Testis (tissue), 5 donors: ENCODE measurements at places on chromosomes 1 and 21. TPM values are rescaled to one million over a fixed set of nuclear protein-coding genes. Genes with fewer than 3 reads are reported as not detected.

The AKT3 gene
- total RNA-seq, result 70.9 TPM

The CNR2 gene
- 0.06 TPM for total RNA-seq

DNA sequence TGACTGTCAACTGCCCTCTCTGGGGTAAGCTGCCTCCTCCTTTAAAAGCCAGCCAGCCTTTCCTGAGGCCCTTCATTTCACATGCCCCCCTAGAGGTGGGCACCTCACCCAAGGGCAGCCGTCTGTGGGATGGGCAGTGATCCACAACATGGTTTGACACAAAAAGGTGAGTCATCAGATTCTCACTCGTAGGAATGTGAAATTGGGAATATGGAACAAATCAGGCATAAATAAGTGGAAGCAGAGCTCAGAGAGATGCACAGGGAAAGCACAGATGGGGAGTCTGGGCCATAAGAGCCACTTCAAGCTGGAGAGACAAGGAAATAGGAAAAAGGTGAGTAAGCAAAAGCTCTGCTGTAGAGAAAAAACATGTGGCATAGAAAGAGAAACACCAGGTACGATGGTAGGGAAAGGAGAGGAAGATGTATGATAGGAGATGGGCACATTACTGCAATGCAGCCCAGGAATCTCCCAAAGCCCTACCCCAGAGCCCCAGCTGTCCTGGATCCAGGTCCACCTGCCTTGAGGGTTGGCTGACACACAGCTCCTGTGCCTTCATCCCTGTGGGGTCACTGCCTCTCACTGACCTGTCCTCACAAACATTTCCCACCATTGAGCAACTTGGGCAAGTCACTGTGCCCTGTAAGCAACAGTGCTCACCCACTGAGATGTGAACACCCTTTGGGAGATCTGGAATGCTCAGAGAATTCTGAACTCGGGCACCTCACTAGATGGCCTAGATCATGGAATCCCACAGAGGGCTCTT, 86.6 kb downstream of the ASTN1 start:
- no peaks in the 10 kb centered on the region for H3K36me3 ChIP-seq
- H3K27ac ChIP-seq, result no peak overlapping the region
- no peaks in the 10 kb centered on the region for H3K27me3 ChIP-seq
- no peak overlapping the region for H3K4me3 ChIP-seq

The AIRE gene
- 0.68 TPM for total RNA-seq

The RIPPLY3 gene
- 0.31 TPM for total RNA-seq

DNA sequence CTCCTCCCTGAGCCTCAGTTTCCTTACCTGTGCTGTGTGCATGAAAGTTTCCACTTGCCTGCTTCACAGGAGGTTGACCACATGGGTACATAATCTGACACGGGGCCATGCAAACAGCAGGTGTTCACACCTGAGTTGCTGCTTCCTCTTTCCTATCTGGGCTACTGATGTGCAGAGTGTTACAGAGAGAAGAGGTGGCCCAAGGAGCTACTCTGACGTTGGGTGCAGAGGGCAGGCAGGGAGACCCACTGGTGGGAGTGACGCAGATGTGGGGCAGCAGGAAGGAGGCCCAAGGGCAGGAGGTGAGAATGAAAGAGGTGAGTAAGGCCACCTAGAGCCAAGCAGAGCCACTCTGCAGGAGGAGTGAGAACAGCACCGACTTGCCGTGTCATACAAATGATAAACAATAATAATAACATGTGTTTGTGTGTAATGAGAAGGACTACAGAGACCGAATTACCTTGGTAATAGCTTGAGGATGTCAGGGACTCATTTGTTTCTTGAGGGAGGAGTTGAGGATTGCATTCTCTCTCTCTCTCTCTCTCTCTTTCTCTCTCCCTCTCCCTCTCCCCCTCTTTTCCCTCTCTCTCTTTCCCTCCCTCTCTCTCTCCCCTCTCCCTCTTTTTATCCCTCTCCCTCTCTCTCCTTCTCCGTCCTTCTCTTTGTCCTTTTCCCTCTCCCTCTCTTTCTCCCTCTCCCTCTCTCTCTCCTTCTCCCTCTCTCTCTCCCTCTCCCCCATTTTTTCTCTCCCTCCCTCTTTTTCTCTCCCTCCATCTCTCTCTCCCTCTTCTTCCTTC, 87.4 kb upstream of the IGSF21 start:
- DNase-seq, result no peak
- H3K4me3 ChIP-seq, result no peak overlapping the region
- H3K36me3 ChIP-seq, result no peaks in the 10 kb centered on the region
- H3K4me1 ChIP-seq, result no peaks in the 10 kb centered on the region
- H3K27me3 ChIP-seq, result no peaks in the 10 kb centered on the region

GRCh38 chr1:45348020-45348419, 7.8 kb upstream of the MUTYH start:
- H3K36me3 ChIP-seq, result no peaks in the 10 kb centered on the region
- no peak overlapping the region for H3K27ac ChIP-seq
- no peaks in the 10 kb centered on the region for H3K27me3 ChIP-seq
- peak; percentile 12 for DNase-seq

- no peak overlapping the region for H3K4me3 ChIP-seq
- no peak overlapping the region for H3K27ac ChIP-seq
- no peaks in the 10 kb centered on the region for H3K36me3 ChIP-seq
- H3K4me1 ChIP-seq, result peaks cover 8% of the 10 kb centered on the region
These were observed 68.2 kb downstream of the IGSF21 start for GRCh38 chr1:18175530-18176377.

DNA sequence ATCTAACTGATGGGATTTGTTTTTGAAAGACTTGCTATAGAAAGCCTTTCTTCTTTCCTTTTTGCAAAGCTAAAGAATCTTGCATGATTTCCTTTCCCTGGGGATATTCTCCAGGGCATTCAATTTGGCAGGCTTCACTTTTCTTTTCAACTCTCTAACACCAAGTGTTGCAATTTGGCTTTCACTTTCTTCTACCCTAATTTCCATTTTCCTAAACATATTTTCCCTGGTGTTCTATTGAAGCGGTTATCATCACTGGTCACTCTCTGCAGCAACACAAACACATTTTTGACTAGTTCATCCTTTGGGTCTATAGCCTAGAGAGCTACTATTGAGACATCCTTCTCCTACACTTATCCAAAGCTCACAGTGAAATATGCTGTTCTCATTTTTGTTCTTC, 424.5 kb downstream of the NEGR1 start:
- H3K27ac ChIP-seq, result no peak overlapping the region
- no peaks in the 10 kb centered on the region for H3K36me3 ChIP-seq
- no peak overlapping the region for H3K4me3 ChIP-seq
- no peaks in the 10 kb centered on the region for H3K27me3 ChIP-seq
- no peak for DNase-seq

GRCh38 chr1:41391834-41392527, 30.7 kb downstream of the FOXO6 start:
- no peak overlapping the region for H3K4me3 ChIP-seq
- no peak overlapping the region for H3K27ac ChIP-seq
- H3K36me3 ChIP-seq, result no peaks in the 10 kb centered on the region
- peak; percentile 42 for DNase-seq
- peaks cover 39% of the 10 kb centered on the region for H3K4me1 ChIP-seq

GRCh38 chr1:54384918-54385726, 21.1 kb downstream of the SSBP3 start:
- H3K27ac ChIP-seq, result peak overlapping the region; percentile 48
- H3K4me3 ChIP-seq, result no peak overlapping the region
- no peak for DNase-seq
- no peaks in the 10 kb centered on the region for H3K27me3 ChIP-seq

DNA sequence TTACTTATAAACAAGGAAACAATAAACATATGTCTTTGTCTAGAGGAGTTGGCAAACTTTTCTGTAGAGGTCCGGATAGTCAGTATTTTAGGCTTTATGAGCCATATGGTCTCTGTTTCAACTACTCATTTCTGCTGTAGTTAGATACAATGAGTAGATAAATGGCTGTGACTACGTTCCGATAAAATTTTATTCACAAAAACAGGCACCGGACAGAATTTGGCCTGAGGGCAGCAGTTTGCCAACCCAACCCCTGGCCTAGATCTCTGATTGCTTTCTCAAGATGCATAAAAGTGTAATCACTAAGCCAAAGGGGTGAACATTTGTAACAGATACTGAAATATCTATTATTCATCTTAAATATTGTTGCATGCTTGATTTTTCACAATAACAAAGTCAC, 123.1 kb upstream of the ESRRG start:
- no peaks in the 10 kb centered on the region for H3K4me1 ChIP-seq
- H3K36me3 ChIP-seq, result no peaks in the 10 kb centered on the region
- no peak overlapping the region for H3K27ac ChIP-seq
- DNase-seq, result no peak

DNA sequence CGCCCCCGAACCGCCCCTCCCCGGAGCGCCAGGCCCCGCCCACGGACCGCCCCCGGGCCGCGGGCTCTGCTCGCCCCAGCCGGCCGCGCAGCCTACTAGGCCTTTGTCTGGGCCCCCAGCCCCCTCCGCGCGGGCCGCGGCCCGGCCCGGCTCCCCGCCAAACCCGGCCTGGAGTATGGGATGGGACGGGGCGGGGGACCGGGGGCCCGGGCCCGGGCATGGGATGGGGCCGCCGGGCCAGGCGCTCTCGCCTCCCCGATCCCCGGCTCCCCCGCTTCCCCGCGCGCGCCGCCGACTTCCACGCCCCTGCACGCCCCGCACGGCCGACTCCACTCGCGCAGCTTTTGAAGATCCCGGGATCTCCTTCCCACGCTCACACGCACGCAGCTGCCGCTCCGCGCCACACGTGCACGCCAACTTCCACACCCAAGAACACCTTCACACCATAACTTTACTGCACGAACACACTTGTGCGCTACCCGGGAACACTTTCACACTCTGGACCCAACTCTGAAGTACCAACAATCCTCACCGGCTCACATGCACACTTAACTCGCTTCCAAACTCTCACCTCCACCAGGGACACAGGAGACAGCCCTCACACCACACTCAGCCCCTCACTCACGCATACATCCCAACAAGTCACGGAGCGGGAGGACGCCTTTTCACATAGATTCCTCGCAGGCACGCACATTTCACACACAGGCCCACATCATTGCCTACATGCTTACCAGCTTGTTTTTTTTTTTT, 437 bp upstream of the HSPG2 start:
- peaks cover 34% of the 10 kb centered on the region for H3K4me1 ChIP-seq
- H3K4me3 ChIP-seq, result peak overlapping the region; percentile 37
- H3K27me3 ChIP-seq, result no peaks in the 10 kb centered on the region
- peak overlapping the region; percentile 3 for H3K27ac ChIP-seq

DNA sequence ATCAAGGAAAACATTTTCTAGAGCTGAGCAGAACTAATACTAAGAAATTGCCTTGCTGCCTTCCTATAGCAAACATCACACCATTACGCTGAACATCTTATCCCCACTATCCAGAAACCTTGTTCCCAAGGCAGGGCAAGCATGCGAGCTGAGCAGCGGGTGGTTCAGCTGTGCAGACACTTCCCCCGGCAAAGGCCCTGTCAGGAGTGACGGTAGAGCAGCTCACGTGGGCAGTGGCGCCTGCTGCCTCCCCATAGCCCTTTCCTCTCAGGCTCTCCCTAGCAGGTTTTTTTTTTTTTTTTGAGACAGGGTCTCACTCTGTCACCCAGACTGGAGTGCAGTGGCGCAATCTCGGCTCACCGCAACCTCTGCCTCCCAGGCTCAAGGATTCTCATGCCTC, 13.7 kb upstream of the ANGPTL7 start:
- H3K4me1 ChIP-seq, result peaks cover 10% of the 10 kb centered on the region
- H3K36me3 ChIP-seq, result no peaks in the 10 kb centered on the region
- DNase-seq, result no peak
- H3K27ac ChIP-seq, result no peak overlapping the region

- DNase-seq, result peak; percentile 78
- no peaks in the 10 kb centered on the region for H3K36me3 ChIP-seq
- no peak overlapping the region for H3K27ac ChIP-seq
- H3K4me3 ChIP-seq, result no peak overlapping the region
- H3K27me3 ChIP-seq, result no peaks in the 10 kb centered on the region
These were observed 3.9 kb upstream of the NUAK2 start for GRCh38 chr1:205325334-205325884.

- H3K27ac ChIP-seq, result peak overlapping the region; percentile 60
- H3K27me3 ChIP-seq, result no peaks in the 10 kb centered on the region
- no peaks in the 10 kb centered on the region for H3K36me3 ChIP-seq
- peak; percentile 70 for DNase-seq
- no peak overlapping the region for H3K4me3 ChIP-seq
These were observed 11.2 kb downstream of the CSRP1 start for GRCh38 chr1:201495551-201496295.

The FYB2 gene
- total RNA-seq, result 1.9 TPM

The WDR64 gene
- 5.5 TPM for total RNA-seq

The CFHR5 gene
- 0.24 TPM for total RNA-seq

GRCh38 chr21:36684957-36685714, 13.8 kb upstream of the SIM2 start:
- H3K4me3 ChIP-seq, result no peak overlapping the region
- H3K4me1 ChIP-seq, result no peaks in the 10 kb centered on the region
- H3K36me3 ChIP-seq, result no peaks in the 10 kb centered on the region
- no peak overlapping the region for H3K27ac ChIP-seq
- no peak for DNase-seq

DNA sequence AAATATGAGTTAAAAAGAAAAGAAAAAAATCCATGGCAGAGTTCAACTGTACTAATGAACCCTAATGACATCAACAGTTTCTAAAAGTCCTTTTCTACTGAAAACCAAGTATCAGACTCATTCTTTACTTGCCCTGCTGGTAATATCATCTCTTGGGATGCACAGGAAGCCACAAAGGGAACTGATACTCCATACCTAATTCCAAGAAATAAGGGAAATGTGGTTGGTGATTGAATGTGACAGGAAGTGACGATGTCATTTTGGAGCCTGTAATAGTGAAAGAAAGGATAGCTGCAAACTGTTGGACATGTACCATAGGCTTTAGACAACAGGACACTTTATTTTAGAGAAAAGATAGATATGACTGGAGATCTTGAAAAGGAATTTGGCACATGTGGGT, 98.7 kb upstream of the VAV3 start:
- DNase-seq, result no peak
- no peaks in the 10 kb centered on the region for H3K36me3 ChIP-seq
- no peak overlapping the region for H3K4me3 ChIP-seq
- H3K4me1 ChIP-seq, result no peaks in the 10 kb centered on the region
- no peaks in the 10 kb centered on the region for H3K27me3 ChIP-seq
- H3K27ac ChIP-seq, result no peak overlapping the region

GRCh38 chr1:36089393-36090121, 865 bp downstream of the ADPRS start:
- peak; percentile 68 for DNase-seq
- H3K27ac ChIP-seq, result peak overlapping the region; percentile 78
- no peaks in the 10 kb centered on the region for H3K27me3 ChIP-seq
- H3K4me3 ChIP-seq, result peak overlapping the region; percentile 92

The UBQLN4 gene
- 42.7 TPM for total RNA-seq

GRCh38 chr1:21264898-21265297, 25.4 kb downstream of the ECE1 start:
- H3K4me1 ChIP-seq, result peaks cover 76% of the 10 kb centered on the region
- no peak overlapping the region for H3K4me3 ChIP-seq
- no peak for DNase-seq
- no peaks in the 10 kb centered on the region for H3K36me3 ChIP-seq
- no peaks in the 10 kb centered on the region for H3K27me3 ChIP-seq

GRCh38 chr1:222275729-222276465, 272.0 kb downstream of the HHIPL2 start:
- no peak for DNase-seq
- H3K27ac ChIP-seq, result no peak overlapping the region
- H3K4me3 ChIP-seq, result no peak overlapping the region
- H3K27me3 ChIP-seq, result no peaks in the 10 kb centered on the region
- H3K36me3 ChIP-seq, result no peaks in the 10 kb centered on the region

- peak; percentile 67 for DNase-seq
- H3K36me3 ChIP-seq, result no peaks in the 10 kb centered on the region
- no peaks in the 10 kb centered on the region for H3K27me3 ChIP-seq
- H3K4me1 ChIP-seq, result peaks cover 48% of the 10 kb centered on the region
- H3K4me3 ChIP-seq, result no peak overlapping the region
These were observed 105.7 kb downstream of the PRDM16 start for GRCh38 chr1:3174487-3175247.
